ENCODE measurements at places on chromosomes 11 and 22.

GRCh38 chr22:32532820-32533128 lies 58.2 kb downstream of the FBXO7 start:
- DNase-seq: no peak

DNA sequence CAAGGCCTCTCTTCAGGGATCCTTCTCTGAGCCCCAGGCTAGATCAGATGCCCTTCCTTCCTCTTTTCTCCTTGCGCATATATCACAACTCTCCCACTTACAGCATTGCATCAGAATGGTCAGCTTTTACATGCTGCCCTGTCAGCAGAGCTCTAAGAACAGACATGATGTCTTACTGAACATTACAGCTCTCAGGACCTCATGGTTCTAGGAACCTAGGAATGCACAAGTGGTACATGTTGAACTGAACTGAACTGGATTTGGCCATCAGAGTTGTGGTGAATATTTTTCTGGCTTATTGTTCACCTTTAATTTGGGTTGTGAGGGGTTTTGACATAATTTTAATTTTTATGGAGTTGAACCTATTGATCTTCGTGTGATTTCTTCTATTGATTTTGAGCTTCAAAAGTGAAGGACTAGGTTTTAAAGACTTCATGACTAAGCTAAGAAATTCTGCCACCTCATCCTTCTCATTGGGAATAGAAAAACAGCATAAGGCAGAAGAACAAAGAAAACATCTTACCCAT lies 37.7 kb upstream of the SPON1 start:
- DNase-seq: no peak

- DNase-seq: no peak
These were observed 2132.2 kb downstream of the LRRC4C start for GRCh38 chr11:39327302-39327701.

DNA sequence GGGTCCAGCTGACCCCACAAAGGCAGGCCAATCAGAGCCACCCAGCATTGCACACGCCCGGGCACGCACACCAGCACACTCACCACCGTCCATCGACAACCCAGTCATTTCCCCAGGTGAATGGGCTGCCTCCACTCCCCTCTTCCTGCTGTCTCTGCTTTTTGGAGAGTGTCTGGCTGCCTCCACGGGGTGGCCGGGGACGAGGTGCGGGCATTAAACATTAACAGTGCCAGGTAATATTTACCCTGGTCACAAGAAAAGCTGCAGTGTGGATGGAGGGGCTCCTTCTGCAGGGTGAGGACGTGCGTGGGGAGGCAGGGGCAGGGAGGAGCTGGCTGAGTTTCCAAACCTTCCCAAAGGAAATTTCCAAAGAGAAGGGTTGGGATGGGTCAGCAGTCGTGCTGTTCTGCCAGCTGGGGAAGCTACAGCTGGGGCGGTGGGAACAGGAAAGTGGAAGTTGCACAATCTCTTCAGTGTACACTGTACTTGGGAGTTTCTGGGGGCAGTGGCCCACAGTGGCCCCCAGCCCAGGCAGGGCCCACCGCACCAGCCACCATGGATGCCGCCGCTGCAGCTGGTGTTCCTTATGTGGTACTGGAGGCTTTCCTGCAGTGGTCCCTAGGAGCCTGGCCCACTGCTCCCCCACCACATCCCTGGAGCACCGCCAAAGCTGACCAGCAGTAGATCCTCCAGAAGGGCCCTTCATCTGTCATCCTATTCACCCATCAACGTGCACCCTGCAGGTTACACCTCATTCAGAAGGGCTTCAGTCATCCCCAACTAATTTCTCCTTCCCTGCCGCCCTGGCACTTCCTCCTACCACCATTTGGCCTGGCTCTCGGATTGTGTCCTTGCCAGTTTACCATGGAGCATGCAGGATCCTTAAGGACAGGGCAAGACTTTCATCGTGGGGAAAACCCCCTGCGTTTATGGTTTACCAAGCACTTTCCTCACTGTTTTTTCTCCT lies at the start of gene FXYD2:
Gene FXYD2, minus strand, starts transcription at position 174 of the 967 bp plus-strand sequence. Its CDS starts 66 bp downstream, at position 108.
- DNase-seq: peak; percentile 10

DNA sequence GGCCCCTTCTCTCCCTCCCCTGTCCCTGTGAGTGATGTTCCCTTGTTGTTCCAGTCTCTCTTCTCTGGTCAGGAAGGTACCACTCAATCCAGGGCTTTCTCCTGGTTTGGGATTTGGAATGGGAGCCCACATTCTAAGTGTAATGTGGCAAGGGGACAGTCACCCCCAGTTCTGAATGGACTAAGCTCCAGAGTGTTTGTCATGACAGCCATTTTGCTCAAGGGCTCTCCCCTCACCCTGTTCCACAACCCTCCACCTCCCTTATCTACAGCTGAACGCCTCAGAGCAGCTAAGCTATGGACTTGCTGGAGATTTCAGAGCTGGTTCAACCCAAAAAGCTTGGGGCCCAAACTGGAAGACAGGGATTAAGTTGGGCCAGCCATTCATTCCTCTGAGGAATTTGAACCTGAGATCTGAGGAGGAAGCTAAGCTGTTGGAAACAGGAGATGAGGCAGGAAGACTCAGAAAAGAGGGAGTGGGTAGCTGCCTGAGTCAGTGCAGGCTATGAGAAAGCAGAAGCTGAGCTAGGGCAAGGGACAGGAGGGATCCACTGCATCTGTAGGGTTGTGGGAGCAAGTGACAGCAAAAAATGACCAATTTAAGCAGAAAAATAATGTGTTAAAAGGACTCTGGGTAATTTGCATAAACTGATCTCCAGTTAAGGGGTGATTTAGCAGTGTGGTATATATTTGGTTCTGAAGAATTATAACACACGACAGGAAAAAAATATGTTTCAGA lies 22.9 kb upstream of the FCHSD2 start:
- DNase-seq: no peak

- DNase-seq: no peak
These were observed 95.2 kb upstream of the LDLRAD3 start for GRCh38 chr11:35848616-35849015.

- DNase-seq: no peak
These were observed 13.9 kb upstream of the NAV2 start for GRCh38 chr11:19698493-19699292.

DNA sequence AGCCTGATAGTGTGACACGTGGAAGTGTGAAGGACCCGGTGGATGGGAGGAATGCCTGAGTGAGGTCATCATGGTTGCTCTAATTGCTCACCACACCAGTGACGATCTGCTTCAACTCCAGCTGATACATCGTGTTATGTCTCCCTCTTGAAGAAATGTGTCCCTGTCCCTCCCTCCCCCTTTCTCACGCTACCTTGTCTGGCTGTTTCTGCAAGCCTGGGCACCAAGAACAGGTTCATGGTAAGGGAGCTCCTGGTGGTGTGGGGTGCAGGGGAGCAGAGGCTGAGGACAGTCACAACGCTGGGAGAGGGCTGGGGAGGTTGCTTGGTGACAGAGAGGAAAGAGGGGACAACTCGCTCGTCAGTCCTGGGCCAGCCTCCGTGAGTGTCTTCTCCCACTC lies 413.4 kb downstream of the SOX6 start:
- no peak for DNase-seq

DNA sequence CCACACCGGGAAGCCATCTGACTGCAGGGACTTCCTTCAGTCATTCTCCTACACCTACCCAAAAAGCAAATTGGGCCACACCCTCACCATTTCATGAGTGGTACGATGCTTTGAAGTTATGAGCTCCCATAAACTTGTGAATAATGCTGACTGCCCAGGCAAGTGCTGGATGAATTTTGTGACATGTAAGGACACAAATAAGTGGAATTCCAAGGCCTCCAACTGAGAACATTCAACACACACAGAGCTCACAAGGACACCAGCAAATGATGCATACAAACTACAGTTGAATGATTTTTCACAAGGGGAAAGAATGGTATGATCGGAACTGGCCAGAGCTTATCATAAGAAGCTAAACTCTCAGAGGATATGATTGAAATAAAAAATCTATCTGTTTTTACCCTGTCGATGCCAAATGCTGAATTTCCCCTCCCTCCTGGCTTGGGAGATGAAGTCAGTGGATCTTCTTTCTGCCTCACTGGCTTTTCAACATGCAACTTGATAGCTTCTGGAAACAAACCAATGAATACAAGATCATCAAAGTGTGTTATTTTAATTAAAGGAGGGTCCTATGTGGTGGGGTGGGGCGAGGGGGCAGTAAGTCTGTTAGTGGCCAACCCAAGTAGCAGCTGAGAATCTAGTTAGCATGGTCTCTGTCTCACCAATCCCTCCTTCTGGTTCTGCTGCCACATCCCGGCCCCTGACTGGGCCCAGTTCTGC lies 123.8 kb downstream of the WT1 start:
- DNase-seq: no peak

DNA sequence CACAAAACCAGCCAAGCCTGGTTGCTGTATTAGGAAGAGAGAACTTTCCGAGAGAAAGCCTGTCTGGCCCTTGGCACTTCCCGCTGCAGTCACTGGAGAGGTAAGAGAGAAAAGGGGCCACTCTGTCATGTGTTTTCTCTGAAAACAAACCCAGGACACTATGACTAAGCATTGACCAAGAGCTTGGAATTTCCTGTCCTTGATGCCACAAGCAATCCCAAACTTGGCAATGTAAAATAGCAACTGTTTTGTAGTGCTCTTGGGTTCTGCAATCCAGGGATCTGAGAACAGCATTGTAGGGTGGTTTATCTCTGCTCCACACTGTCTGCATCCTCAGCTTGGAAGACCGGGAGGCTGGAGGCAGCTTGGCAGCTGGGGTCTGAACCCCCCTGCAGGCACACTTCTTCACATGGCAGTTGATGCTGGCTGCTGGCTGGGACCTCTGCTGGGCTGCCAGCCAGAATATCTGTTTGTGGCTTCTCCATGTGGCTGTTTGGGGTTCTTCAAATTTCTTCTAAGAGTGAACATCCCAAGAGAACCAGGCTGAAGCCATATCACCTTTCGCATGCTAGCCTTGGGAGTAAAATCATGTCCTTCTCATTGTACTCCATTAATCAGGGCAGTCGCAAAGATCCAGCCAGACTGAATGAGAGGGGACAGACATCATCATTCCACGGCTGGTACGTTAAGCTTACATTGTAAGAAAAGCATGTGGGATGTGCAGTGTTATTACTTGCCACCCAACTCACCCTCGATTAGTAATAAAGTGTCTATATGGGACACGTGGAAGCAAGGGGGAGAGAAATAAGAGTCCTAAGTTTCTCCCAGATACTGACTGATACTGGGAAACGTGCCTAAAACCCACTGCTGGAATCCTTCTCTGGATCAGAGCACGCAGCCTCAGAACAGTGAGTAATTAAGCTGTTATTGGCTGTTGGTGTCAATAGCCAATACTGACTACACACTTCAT lies 537.4 kb upstream of the B3GAT1 start:
- no peak for DNase-seq

DNA sequence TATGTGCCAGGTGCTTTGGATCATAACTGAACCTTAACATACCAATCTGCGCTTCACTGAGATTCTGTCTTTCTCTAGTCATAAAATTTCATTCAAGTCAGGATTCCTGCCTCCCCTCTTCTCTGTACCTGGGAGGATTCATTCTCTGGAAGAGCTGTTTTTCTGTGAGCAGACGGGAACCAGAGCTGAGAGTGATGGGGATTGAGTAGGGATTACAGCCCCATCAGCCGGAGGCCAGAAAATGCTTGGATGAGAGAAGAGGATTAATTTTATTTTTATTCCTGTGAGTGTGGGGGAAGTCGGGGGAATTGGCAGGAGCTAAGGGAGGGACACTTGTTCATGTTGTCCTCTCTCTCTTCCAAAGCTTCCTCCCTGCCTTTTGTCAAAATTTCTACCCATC lies 4.7 kb downstream of the STX3 start:
- no peak for DNase-seq

DNA sequence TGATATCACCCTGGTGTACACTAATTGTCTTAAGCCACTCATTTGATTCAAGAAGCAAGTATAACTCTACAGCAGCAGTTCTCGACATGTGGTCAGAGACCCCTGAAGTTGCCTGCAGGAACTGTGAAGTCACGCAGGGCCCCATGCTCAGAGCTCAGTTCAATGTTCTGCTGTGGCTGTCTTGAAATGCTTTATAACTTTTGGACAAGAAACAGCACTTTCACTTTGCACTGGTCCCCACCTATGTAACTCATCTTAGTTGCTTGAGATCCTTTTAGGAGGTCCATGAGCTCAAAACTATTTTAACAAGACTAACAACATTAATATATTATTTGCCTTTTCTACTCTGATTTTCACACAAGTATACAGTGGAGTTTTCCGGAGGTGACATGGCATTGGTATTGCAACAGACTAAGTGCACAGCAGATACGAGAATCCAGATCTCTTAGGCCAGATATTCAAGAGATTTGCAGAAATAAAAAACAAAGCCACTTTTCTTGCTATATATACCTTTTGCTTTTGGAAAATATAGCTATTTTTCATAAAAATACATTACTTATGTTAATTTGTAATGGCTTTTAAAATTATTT lies 64.8 kb downstream of the PRR5L start:
- DNase-seq: no peak

DNA sequence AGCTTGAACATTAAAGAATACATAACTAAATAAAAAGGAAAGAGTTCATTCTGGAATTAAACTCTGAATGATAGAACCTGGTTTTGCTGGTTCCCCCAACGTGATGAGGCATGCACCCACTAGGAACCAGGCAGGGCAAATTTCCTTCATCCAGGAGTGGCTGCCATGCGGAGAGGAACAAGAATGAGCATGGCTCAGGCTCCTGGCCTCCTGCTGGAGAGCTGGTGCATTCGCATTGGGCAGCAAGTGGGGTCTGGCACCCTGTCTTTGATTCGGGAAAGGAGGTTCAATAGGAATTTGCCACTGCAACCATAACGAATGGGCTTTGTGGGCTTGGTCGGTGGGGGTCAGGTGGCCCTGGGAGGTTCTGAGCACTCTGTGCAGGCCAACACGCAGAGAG lies 169.8 kb upstream of the TENM4 start:
- DNase-seq: no peak

- DNase-seq: no peak
These were observed 14.0 kb downstream of the VPS37C start for GRCh38 chr11:61147271-61147670.
